Naive thymus-derived CD4-positive, alpha-beta T cell (primary cell): ENCODE measurements at places on chromosomes 5 and 9. TPM values are rescaled to one million over a fixed set of nuclear protein-coding genes. Genes with fewer than 3 reads are reported as not detected.

Gene SLC26A2
- 16.5 TPM for total RNA-seq

GRCh38 chr5:78983601-78984438, 1.3 kb downstream of the ARSB start:
- peak overlapping the region; percentile 76 for H3K27ac ChIP-seq
- no peaks in the 10 kb centered on the region for H3K36me3 ChIP-seq
- no peak for DNase-seq
- H3K4me3 ChIP-seq, result peak overlapping the region; percentile 79
- no peaks in the 10 kb centered on the region for H3K27me3 ChIP-seq

- DNase-seq, result no peak
- H3K4me1 ChIP-seq, result peaks cover 6% of the 10 kb centered on the region
- H3K4me3 ChIP-seq, result peak overlapping the region; percentile 19
- H3K27ac ChIP-seq, result no peak overlapping the region
- H3K27me3 ChIP-seq, result peaks cover 3% of the 10 kb centered on the region
Measured at GRCh38 chr5:180080486-180081280, 9.1 kb upstream of the RNF130 start.

- H3K4me3 ChIP-seq, result no peak overlapping the region
- H3K4me1 ChIP-seq, result no peaks in the 10 kb centered on the region
- H3K27ac ChIP-seq, result no peak overlapping the region
- no peaks in the 10 kb centered on the region for H3K36me3 ChIP-seq
- DNase-seq, result no peak
Measured at GRCh38 chr5:157578079-157578780, 2.7 kb upstream of the ADAM19 start.

DNA sequence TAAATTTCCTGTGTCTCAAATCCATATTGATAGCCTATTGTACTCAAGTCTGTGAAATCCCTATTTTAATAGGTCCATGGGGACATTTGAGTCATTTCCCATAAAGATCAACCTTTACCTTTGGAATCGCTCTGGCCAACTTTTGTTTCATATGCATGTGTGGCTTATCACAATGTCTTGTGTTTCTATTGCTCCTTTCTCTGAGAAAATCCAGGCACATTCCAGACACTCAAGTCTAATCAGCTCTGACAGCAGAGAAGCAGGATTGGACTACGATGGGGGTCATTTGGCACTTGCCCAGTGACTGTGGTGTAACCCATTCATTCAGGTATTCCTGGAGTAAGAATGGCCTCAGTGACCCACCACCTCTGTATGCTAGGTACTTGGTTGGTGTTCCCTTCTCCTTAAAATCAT, 48.4 kb downstream of the ACTBL2 start:
- no peak for DNase-seq
- no peaks in the 10 kb centered on the region for H3K36me3 ChIP-seq
- H3K4me1 ChIP-seq, result no peaks in the 10 kb centered on the region
- no peaks in the 10 kb centered on the region for H3K27me3 ChIP-seq
- no peak overlapping the region for H3K4me3 ChIP-seq

DNA sequence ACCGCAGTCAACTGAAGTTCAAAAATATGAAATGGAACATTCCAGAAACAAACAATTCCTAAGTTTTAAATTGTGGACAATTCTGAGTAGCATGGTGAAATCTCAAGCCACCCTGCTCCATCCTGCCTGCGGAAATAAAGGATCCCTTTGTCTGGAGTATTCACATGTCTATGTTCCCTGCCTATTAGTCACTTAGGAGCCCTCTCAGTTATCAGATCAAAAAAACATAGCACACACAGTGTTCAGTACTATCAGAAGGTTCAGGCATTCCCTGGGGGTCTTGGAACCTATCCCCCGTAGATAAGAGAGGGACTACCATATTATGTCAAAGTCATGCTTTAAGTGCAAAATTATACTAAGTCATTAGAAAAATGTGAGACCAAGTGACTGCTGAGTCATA, 300.8 kb downstream of the SEMA5A start:
- no peaks in the 10 kb centered on the region for H3K36me3 ChIP-seq
- H3K27ac ChIP-seq, result no peak overlapping the region
- no peak for DNase-seq
- no peaks in the 10 kb centered on the region for H3K27me3 ChIP-seq
- no peaks in the 10 kb centered on the region for H3K4me1 ChIP-seq

GRCh38 chr5:149063017-149063687, at the start of gene SH3TC2:
SH3TC2 (minus strand) TSS chr5:149063062; CDS start chr5:149063022, 40 bp downstream.
- H3K4me3 ChIP-seq, result no peak within 1 kb of the TSS
- H3K27me3 ChIP-seq, result no peaks in the 10 kb centered on the region
- H3K36me3 ChIP-seq, result no peaks in the 10 kb centered on the region
- H3K27ac ChIP-seq, result no peak within 1 kb of the TSS

DNA sequence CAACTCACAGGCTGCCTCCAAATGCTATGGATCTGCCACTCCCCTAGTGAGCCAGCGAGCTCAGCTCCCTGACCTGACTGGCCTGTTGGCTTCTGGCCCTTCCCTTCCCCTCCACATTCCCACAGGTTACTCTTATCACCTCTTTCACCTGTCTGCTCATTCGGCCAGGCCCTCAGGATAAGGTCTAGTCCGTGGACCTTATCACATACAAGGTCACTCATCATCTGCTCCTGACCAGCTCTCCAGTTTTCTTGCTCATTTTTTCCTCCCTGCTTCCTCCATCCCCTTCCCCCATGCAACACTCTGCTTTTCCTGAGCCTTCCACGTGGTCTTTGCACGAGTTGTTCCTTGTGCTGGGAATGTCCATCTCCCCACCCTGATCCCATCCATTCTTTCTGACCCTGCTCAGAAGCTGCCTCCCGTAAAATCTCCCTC, 25.9 kb upstream of the NDST1 start:
- H3K4me1 ChIP-seq, result peaks cover 4% of the 10 kb centered on the region
- H3K4me3 ChIP-seq, result no peak overlapping the region
- H3K27me3 ChIP-seq, result no peaks in the 10 kb centered on the region
- no peak overlapping the region for H3K27ac ChIP-seq
- no peak for DNase-seq
- no peaks in the 10 kb centered on the region for H3K36me3 ChIP-seq
